Activated CD4-positive, alpha-beta T cell treated with anti-CD3 and anti-CD28 coated beads, Interleukin-2, Interleukin-4, amounts not matched to agents 100 ng/mL and 50 ng/mL, durations not matched to agents 16 hours and 8 hours (primary cell): ENCODE measurements at places on chromosomes 6 and 20.

DNA sequence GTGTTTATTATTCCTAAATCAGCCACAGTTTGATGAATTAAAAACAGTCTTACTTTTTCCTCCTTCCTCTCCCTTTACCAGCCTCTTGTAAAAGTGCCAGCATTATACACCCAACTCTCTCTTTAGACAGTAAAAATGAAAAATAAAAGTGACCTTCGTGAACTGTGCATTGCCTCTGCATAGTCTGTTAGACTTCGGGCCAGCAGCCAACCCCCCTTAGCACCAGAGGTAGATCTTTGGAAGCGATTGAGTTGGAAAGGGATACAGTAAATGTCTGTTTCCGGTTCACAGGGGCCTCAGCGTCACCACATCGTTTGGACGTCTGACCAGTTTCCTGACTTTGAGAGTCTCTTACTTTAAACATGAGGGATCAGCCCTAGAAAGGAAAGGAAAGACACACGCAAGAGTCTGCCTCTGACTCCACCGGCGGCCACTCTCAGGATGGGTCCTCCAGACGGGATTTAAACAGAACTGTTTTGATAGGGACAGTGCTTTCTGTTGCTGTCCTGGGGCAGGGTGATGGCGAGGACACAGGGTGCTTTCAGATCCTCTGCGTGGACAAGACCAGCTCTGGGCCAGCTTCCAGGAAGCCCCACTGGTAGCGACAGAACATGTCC, 206.6 kb upstream of the PREP start:
- no peak for DNase-seq

DNA sequence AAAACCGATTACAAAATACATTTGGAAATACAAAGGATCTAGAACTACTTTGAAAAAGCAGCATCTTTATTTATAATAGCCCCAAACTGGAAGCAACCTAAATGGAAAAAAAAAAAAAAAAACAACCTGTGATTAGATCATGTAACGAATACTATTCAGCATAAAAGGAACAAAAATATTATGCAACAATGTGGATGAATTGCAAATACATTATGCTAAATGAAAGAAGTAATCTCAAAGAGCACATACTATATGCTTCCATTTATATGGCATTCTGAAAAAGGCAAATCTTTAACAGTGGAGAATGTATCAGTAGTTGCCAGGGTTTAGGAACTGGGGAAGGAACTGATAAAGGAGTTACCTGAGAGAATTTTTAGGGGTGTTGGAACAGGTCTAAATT, 28.9 kb downstream of the IRAK1BP1 start:
- DNase-seq = no peak

GRCh38 chr6:21341910-21342309, 251.6 kb upstream of the SOX4 start:
- DNase-seq = no peak

DNA sequence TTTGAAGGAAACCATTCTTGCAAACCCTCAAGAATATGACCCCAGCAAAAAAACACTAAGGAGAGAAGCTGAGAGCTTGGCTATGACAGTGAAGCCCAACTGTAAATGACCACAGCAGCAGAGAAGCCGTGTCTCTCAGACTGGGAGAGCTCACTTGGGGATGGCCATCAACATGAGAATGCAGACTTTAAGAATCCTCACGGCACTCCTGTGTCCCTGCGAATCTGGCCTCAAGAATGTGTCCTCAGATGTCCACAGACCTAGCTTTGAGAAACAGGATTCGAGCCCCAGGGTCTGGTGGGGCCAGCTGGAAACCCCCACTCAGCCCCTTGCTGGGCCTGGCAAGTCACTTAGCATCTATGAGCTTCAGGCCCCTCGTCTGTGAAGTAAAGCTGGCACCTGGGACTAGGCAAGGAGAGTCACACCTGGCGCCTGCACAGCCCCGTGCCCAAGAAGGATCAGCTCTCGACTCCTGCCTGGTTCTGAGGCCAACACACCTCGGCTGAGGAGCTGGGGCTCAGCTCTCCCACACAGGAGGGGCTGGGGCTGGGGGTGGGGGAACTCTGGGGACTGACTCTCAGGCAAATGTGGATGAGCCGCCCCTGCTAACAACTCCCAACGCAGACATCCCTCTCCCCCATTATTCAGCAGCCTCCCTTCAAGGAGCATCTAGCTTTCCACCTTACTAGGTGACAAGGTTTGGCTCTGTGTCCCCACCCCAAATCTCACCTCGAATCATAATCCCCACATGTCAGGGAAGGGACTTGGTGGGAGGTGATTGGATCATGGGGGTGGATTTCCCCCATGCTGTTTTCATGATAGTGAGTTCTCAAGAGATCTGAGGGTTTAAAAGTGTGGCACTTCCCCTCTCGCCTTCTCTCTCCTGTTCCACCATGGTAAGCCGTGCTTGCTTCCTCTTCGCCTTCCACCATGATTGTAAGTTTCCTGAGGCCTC, 97.7 kb downstream of the GRM4 start:
- DNase-seq = no peak

DNA sequence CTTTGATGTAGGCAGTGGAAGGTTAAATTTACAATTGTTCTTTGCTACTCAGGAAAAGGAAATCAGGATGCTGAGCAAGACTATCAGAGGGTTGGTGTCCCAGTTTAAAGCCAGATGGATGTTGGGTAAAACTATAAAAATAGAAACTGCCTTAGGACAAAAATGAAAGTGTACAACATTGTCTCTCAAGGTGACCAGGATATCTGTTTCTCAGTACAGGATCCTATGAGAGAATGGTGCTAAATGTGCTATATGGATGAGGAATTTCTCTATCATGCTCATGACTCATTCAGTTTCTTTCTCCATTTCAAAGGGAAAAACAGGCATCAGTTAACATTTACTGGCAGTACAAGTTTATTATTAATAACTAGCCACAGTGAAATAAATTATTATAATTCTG, 534.2 kb upstream of the GJE1 start:
- DNase-seq = no peak

GRCh38 chr6:98335594-98335993, 498.8 kb upstream of the POU3F2 start:
- DNase-seq = no peak

GRCh38 chr20:61434341-61434781, 182.3 kb downstream of the CDH4 start:
- no peak for DNase-seq

- DNase-seq = no peak
Measured at GRCh38 chr20:60570481-60571277, 612.5 kb downstream of the CDH26 start.

DNA sequence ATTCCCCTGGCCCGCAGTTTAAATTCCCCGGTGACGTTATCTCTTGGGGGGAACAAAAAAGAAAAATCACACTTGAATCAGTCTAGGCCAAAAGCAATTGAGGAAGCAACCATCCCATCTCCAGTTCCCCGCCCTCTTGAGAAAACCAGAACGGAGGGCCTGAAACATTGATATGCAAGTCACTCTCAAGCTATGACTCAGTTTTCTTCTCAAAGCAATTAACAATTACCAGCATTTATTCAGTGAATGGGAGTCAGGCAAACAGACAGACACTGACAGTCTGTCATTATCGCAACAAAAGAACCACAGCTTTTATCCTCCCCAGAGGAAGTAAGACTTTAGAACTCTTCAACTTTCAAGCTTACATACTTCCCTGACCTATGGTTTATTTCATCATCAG, 100.9 kb downstream of the OPRM1 start:
- DNase-seq = no peak

- no peak for DNase-seq
Measured at GRCh38 chr20:11368499-11368898, 549.2 kb upstream of the BTBD3 start.

GRCh38 chr6:108685970-108686369, 125.3 kb downstream of the FOXO3 start:
- no peak for DNase-seq

GRCh38 chr20:53034899-53035298, 62.7 kb downstream of the TSHZ2 start:
- DNase-seq = no peak

DNA sequence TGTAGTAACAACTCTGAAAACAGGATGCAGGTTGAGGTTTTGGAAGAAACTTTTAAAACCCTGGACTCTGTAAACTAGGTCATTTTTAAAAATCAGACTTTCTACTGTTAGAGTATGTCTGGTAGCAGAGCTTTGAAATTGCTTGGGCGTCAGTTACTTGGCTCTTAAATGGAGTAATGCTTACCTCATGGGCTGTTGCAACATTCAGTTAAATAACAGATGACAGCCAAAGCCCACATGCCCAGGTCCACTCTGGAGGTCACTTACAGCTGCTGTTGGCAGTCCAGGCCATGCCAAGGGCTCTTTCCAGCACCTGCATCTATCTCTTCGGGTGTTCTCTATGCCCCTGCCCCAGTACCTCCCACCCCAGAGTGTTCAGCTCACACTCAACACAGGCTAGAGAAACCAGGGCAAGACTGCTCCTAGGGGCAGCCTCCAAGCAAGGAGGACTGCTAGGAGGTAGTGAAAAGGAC, 96.4 kb downstream of the BANF2 start:
- no peak for DNase-seq

GRCh38 chr6:169589293-169589692, 112.5 kb downstream of the WDR27 start:
- peak; percentile 45 for DNase-seq

DNA sequence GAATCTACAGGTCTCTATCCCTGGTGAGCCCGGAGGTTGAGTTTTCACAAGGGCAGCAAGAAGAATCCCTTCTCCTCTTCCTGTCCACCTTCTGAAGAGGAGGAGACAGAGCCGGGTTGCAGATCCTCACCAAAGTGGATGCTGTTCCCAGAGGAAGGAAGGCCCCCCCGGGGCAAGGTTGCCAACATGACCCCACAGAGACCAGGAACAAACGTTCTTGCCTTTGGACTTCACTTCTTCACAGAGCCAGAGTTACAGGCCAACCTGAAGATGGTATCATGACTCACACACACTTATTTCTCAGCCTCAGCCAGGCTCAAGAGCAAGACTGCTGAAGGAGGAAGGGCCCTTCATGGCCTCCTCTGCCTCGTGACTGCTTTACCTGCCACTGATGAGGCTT, 384.3 kb downstream of the CD83 start:
- DNase-seq = no peak

DNA sequence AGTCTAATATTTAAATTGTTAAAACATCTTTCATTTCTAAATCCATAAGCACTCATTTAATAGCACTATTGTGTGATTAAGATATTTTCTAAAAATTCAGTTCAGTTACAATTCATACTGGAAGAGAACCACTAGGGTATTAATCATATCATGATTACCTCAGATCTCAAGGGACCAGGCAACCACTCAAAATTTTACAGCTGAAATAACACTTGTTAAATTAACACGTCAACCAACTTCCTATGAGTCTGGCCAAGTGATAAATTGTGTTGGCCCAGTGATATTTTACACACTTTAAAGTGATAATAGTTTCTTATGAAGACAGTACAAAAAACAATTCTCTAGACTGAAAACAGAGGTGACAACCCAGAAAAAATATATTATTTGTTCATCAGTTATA, 869.0 kb upstream of the ADGRB3 start:
- no peak for DNase-seq

- DNase-seq = peak; percentile 90
Measured at GRCh38 chr20:38875175-38875993, 50.8 kb upstream of the FAM83D start.

DNA sequence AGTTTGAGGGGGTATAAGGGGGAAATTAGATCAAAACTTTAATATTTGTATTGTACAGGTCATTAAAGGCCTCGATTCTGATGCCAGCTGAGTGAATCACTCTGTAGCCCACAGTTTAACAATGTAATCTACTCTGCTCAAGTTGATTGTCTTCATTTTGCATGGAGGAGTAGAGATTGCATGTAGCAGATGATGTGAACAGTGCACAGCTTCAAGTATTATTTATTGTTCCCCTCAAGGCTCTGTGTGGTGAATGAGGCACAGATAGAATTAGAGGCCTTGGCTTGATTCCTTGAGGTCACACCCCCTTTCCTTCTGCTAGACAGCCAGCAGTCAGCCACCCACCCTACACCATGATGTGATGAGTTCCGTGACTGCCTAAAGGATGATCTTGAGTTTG, 38.1 kb downstream of the TXLNB start:
- DNase-seq = no peak

DNA sequence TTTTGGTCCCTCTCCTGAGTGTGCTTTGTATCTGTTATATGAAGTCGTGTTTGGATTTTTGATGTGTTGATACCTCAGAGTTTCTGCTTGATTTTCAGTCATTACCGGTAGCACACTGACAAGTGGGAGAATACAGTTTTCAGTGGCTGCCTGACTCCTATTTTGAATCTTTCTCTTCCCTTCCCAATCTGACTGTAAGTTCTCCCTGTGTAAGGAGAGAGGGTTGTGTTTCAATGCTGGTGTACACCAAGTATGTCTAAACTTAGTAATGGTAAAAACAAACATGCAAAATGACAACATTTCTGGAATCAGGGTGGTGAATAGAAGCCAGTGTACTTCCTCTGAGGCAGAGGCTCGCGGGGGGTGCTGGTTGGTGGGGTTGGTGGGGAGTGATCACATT, 103.4 kb downstream of the HIVEP1 start:
- no peak for DNase-seq

- no peak for DNase-seq
Measured at GRCh38 chr6:106027758-106028157, 58.4 kb upstream of the PRDM1 start.

- DNase-seq = peak; percentile 34
Measured at GRCh38 chr6:37303891-37304503, 46.1 kb upstream of the TMEM217 start.

DNA sequence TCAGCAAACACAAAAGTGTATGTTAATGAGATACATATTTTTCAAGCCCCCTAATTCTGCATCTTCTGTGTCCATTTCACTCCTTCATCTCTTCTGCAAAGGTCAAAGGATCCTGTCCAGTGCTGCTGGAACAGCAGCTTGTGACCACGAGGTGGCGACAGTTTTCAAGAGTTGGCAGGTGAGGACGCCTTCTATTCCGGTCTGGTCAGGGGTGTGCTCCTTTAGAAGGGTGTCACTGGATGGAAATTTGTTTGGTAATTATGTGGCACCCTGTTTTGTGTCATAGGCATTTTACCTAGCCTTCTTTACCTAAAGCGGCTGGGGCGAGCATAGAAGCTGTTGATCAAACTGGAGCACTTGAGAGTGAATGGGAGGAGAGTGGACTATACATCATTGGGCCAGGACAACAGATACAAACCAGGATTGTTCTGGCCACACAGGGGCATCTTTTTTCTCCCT, 32.9 kb upstream of the ERVFRD-1 start:
- peak; percentile 82 for DNase-seq

DNA sequence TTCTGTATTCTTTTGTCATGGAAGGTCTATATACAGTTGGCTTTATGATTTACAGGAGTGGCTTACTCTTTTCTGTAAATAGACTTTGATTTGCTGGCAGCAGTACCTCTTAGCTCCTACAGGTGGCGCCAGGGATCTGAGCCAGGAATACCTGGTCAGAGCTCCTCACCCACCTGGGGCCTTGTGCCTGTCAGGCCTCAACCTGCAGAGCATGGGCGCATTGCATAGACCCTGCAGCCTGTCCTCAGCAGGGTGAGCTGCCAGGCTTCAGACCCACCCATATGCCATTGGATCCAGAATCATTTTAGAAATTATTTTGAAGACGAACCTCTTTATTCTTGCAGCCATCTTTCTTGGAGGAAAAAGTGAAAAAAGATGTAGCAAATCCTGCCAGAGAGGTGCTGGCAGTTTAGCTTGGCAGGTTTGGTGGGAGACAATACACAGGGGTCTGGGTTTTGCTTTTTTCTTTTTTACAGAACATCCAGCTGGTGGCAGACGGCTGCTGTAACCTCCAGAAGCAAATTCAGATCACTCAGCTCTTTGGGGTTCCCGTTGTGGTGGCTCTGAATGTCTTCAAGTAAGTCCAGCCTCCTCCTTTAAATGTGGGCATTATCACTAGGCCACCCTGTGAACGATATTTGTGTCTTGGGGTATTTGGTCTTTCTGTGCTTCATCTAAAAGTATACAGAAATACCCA, 149.1 kb downstream of the MTHFD1L start:
- peak; percentile 70 for DNase-seq

- no peak for DNase-seq
Measured at GRCh38 chr6:168607272-168608112, 166.5 kb downstream of the SMOC2 start.
